Stimulated activated CD8-positive, alpha-beta memory T cell treated with anti-CD3 and anti-CD28 coated beads, Interleukin-7, amount 100 ng/mL, for 1 hour (primary cell): ENCODE measurements at places on chromosomes 2 and 18.

DNA sequence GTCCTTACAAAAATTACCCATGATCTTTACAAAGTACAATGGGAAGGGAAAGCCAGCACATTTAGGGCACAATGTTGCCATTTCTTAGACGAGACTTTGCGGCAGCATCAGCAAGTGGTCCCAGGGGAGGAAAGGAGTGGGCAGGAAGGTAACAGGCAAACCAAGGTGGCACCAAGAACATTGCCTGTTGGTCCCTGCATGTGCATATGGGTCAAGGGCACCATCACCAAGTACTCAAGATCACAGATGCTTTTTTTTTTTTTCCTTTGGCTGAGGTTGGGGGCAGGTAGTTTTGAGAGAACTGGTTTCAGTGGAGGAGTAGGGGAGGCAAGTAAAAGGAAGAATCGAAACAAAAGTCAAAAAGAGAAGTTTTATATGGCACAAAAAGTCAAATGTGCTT is 752 bp upstream of the CYTIP start:
- no peak for DNase-seq

GRCh38 chr2:147236601-147237000 is 608.2 kb upstream of the ACVR2A start:
- no peak for DNase-seq

- no peak for DNase-seq
These were observed 69.2 kb downstream of the NRXN1 start for GRCh38 chr2:50962731-50963130.

GRCh38 chr2:174634130-174635014 is 36.8 kb upstream of the WIPF1 start:
- DNase-seq: peak; percentile 14

GRCh38 chr2:225494100-225494459 is 94.6 kb downstream of the NYAP2 start:
- no peak for DNase-seq

DNA sequence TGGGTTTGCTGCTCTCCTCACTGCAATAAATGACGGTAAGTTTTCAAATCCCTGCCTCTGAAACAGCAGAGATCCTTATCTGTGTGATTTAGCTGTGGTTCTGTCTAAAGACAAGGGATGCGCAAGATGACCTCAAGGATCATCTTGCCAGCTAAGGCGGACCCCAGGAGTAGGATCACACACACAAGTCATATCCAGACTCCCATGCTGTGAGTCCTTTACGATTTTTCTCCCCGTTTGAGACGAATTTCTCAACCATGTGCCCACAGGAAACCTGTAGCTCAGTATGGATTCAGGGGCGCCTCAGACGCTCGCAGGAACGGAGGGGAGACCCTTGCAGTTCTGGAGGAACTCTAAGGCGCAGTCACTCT is 11.1 kb upstream of the DCTN1 start:
- no peak for DNase-seq

DNA sequence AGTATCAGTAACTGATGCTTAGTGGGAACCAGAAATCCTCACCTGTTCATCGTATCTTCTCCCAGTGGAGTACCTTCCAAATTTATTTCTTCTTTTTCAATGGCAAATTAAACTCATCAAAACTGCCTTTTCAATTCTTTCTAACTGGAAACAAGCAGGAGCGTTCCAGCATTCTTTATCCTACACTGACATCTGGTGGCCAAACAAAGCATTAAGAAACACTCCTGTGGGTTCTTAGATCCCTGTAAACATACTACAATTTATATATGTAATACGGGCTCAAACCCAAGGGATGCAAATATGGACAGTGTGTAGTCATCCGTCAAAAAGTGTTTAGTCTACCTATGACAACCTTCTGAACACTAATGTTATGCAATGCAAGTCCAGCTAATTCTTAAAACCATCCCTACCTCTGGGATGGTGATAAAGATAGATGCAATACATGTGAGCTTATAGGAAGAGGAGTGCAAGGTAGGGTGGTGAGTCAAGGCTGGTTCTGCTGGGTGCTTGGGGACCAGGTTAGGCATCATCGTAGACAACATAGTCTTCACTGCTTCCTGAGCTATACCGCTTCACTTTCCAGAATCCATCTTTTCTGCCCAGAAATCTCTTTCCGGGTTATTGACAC is 375.0 kb downstream of the CTNNA2 start:
- DNase-seq: no peak

DNA sequence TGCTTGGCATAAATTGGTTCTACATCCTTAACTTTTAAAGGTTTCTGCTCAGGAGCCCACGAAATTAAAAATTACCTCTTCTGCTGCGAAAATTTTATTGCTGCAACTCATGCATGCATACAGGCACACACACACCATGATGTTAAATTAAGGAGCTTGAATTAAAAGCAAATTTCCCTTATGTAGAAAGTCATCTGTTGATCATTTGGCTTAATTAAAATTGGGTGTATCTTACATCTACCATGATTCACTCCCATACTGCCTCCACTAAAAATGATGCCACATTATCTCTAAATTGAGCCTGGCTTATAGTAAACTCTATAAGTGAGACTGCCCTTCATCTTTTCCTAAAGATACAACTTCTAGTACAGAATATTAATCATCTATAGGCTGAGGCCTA is 145.4 kb downstream of the NCK2 start:
- no peak for DNase-seq

- DNase-seq: no peak
These were observed 317.9 kb upstream of the UBE2E3 start for GRCh38 chr2:180662521-180662920.

DNA sequence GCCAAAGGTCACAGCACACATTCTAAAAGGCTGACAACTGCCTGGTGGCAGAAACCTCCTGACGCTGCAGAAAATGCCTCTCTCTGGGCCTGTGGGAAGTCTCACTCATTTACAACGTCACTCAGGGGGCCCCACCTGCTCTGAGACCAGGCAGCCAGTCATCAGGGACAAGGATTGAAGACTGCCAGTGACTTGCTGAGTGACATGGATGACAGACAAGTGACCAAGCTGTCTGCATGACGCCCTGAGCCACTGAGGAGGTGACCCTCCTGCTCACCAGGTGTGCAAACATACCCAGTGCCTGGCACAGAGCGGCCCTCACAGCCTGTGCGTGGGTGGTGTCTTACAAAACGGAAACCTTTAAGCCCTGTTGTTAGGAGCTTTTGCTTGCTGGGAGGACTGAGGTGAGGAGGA is 392.4 kb downstream of the TNS1 start:
- DNase-seq: no peak

- DNase-seq: no peak
These were observed 8.6 kb upstream of the INPP5D start for GRCh38 chr2:233051241-233052149.

DNA sequence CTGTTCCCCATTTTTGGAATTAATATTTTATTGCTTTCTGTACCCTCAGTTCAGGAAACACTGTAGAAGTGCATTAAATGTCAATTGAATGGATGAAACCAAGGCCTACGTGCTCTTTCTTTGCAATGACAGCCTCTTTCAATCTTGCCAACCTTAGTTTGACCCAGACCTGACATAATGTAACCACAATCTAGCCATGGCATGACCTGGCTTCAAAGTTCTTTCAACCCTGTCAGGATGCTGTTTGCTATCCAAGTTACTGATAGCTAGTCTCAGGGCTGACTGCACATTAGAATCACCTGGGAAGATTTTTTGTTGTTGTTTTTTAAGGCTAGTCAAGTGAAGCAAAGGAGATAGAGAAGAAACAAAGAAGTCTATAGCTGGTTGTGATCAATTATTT is 190.9 kb upstream of the PKDCC start:
- DNase-seq: no peak

DNA sequence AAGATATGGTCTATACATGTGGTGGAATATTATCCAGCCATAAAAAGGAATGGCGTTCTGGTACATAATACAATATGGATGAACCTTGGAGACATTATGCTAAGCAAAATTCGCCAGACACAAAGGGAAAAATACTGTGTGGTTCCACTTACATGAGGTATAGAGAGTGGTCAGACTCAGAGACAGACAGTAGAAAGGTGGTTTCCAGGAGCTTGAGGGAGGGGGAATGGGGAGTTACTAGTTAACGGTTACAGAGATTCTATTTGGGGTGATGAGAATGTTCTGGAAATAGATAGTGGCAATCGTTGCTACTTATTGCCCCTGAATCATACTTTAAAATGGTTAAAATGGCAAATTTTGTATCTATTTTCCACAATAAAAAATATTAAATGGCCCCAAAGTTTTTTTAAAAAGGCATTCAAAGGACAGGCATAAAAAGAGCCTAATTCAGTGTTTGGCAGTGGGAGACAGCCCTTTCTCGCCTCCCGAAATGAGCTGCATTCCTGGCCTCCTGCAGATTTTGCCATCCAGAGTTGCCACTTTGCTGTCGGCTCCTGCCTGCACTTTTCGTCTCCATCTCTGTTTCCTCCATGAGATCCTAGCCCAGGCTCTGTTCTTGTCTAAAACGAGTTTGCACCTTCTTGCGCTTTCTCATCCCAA is 13.5 kb downstream of the TNFRSF11A start:
- no peak for DNase-seq

DNA sequence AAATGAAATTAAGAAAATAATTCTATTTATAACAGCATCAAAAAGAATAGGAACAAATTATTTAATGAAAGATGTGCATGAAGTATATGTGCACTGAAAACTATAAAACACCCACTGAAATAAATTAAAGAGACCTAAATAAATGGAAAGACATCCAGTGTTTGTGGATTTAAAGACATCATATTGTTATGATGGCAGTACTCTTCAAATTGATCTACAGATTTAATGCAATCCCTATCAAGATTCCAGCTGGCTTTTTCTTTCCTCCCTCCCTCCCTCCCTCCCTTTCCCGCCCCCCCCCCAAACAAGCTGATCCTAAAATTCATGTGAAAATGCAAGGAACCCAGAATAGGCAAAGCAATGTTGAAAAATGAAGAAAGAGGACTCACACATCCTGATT is 83.5 kb upstream of the ZFP36L2 start:
- DNase-seq: no peak

DNA sequence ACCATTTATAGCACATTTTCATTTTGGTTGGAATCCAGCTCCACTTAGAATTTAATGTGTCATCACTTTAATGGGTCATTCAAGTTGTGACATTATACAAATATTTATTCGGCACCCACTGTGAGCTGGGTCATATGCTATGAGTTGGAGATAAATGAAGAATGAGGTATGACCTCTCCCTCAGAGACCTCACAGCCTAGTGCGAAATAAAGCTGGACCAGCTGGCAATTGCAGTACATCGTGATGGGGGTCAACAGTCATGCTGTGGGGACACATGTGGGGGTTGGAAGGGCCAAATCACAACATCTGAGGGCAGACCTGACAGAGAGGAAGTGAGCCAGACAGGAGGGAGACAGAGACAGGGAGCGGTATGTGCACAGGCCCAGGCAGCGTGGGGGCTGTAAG is 175.4 kb downstream of the MAIP1 start:
- DNase-seq: no peak

- no peak for DNase-seq
These were observed 47.1 kb upstream of the XIRP2 start for GRCh38 chr2:166841152-166841551.
